ENCODE measurements at places on chromosomes 13 and 19.

- no peak for DNase-seq
Observed at GRCh38 chr13:113915786-113916329, 52.0 kb upstream of the GAS6 start.

- no peak for DNase-seq
Observed at GRCh38 chr13:76798037-76798436, 88.2 kb downstream of the KCTD12 start.

- DNase-seq: no peak
Observed at GRCh38 chr19:33868076-33868735, 71.5 kb downstream of the KCTD15 start.

GRCh38 chr19:48283908-48284307, 14.0 kb downstream of the ZNF114 start:
- DNase-seq: no peak

GRCh38 chr19:30540761-30541160, 168.6 kb downstream of the ZNF536 start:
- DNase-seq: no peak

DNA sequence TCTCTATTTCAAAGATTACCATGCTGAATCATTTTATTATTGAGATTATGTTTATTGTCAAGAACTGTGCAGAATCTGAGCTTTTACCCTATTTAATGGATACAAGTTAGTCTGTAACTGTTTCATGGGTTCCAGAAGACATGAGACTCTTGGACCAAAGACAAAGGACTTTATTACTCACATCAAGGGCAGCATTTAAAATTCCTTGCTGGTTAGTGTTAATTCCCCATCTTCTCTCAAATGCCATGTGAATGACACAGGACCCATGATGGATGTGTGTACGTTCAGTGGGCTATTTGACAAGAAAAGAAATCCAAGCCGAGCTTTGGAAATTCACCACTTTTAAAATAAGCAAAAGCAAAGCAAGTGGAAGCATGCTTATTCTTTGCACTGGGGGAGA, 139.9 kb downstream of the PCDH20 start:
- no peak for DNase-seq

- DNase-seq: no peak
Observed at GRCh38 chr13:33158816-33159215, 126.7 kb downstream of the STARD13 start.

DNA sequence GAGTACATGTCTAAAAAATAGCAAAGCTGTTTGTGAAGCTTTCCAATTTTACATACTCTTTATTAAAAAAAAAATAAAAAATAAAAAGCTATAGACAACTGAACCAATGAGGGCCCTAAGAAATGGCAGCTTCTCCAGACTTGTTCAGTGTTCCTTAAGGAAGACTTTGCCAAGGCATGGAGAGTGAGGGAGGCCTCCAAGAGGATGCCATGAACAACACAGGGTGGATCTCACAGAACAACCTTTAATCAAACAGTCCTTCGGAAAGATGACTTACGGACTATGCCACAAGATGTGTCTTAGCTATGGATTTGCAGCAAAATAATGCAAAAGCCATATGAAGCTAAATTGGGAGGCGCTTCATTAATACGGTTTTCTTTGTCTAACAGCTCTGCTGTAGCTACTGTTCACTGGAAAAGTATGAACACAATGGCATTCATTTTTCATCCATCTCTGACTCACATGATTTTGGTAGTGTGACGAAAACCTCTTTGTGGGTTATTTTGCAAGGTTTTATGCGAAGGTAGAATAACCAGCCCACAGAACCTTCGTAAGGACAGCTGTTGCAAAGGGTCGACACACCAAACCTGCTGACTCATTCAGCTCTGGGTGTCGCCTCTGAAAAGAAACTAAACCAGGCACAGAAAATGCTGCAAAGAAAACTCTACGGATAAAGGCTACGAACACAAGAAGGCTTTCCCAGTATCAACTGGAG, 27.7 kb downstream of the EFNB2 start:
- no peak for DNase-seq

Measured in CD8-positive, alpha-beta memory T cell (primary cell).